ENCODE measurements at places on chromosomes 7 and 10.

DNA sequence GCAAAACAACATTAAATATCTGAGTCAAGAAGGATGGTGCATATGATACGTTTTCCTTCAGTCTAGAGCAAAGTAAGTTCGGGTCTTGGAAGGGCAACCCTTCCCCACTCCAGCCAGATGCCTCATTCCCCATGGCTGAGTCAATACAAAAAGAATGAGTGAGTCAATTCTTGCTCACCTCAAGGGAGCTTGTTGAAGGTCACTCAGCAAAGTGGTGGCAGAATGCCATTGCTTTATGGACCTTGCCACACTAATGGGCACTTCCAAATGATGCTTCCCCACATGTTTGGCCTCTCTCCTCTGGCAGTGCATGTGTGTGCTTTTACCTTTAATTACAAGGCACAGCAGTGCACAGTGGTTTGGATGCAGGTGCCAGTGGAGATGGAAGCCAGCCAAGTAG, 296.5 kb downstream of the SORCS3 start:
- DNase-seq, result no peak

GRCh38 chr10:72000073-72001032, 36.2 kb downstream of the CHST3 start:
- DNase-seq, result no peak

DNA sequence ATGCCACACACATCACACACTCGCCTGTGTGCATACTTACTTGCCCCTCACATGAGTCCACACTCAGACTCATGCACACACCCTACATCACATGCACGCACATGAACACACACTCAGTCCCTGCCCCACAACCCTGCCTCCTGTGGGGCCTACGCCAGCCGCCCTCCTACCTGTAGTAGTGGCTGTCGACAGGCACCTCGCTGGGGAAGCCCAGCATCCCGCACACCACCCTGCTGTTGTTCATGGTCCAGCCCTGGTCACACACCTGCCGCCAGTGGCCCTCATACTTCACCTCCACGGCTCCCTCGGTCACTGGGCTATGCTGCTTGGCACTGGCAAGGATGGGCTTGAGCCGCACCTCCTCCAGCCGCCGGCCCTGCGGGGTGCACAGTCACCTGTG, 7.2 kb downstream of the LOXL4 start:
- no peak for DNase-seq

GRCh38 chr10:63505562-63505961, 15.6 kb upstream of the REEP3 start:
- no peak for DNase-seq

GRCh38 chr7:96320442-96320841, 1.5 kb downstream of the SLC25A13 start:
- DNase-seq, result no peak

GRCh38 chr10:132458071-132458585, 61.1 kb downstream of the PWWP2B start:
- no peak for DNase-seq

DNA sequence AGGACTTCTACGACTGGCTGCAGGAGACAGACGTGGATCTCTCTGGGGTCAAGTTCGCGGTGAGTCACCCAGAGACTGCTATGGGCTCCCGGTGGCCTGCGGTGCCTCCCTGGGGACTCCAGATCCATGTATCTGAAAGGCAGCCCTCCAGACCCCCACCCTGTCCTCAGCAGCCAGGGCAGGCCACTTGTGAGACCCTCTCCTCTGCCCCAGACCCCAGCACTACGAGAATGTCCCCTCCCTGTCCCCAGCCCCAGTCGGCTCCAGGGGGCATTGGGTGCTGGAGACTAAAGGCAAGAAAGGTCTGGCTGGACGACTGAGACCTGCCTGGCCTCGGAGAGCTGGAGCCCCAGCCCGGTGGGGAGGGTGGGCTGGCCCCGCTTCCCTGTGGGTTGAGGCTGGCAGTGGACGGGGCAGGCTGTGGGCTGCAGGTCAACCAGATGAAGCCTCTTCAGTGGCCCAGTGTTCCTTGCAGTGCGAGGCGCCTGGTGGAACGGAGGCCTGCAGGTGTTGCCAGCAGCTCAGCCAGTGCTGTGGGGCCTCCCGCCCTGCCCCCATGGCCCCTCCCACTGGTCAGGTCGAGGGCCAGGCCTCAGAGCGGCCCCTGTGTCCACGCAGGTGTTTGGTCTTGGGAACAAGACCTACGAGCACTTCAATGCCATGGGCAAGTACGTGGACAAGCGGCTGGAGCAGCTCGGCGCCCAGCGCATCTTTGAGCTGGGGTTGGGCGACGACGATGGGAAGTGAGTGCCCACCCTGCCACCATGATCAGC, 13.8 kb downstream of the TMEM120A start:
- DNase-seq, result no peak

DNA sequence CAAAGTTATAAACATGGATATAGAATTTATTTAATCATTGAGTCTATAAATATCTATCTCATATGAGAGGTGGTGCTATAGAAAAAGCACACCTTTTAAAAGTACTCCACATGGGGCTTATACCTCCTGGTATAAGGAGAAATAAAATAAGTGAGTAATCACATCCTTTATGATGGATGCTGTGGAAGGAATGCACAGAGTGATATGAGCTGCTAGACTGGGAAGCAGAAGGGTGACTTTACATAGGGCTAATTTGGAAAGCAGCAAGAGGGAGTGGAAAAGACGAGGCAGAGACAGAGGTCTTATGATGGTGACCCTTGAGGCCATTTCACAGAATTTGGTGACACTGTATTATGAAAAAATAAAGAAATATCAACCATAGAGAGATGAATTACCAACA, 59.4 kb upstream of the AHR start:
- no peak for DNase-seq

DNA sequence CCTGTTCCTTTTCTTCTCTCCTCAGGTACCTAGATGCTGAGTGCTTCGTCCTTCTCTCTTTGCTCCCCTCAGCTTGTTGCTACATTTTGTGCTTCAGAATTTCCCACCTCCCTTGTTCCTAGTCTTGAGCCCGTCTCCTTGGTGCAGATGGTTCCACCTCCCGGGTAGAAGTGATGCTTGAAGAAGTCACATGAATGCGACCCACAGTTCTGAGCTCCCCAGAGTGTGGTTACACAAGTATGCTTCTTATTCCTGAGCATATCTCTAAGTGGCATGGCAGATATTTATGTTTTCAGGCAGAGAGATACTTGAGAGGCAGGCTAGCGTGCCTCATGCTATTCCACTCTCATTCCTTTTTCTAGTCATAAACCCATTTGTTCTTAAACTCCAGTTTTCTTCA, 34.0 kb downstream of the INPP5F start:
- DNase-seq, result no peak

DNA sequence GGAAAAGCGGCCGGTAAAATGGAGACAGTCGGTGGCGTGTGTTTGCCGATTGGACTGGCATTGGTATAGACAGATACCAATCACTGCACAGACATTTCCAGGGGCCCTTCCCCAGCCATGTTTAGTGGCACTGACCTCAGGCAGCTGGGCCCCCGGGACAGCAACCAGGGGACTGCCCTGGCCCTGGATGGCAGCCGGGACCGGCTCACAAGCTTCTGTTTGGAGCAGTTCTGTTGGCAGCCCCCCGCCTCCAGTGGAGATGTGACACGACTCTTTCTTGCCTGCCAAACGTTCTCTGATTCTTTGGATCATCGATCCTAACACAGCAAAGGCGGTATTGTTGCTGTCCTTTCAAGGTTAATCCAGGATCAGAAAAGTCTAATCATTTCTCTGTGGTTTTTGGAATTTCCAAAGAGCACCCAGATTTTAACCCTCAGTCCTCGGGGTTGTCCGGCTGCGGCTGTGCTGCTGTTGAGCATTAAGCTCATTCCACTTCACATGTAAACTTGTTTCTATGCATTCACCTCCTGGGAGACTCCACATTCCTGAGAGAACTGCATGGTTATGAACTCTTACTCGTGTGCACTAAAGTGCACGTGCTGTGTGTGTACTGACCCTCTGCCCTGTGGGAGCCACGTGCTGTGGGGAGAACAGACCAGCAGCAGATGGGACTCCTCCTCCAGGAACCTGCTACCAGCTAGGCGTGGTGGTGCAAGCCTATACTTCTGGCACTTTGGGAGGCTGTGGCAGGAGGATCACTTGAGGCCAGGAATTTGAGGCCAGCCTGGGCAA, 46.0 kb downstream of the FOXK1 start:
- no peak for DNase-seq

GRCh38 chr10:30192846-30193608, 133.6 kb upstream of the JCAD start:
- no peak for DNase-seq

- DNase-seq, result peak; percentile 72
Observed at GRCh38 chr10:44801383-44802327, 109.5 kb upstream of the TMEM72 start.

DNA sequence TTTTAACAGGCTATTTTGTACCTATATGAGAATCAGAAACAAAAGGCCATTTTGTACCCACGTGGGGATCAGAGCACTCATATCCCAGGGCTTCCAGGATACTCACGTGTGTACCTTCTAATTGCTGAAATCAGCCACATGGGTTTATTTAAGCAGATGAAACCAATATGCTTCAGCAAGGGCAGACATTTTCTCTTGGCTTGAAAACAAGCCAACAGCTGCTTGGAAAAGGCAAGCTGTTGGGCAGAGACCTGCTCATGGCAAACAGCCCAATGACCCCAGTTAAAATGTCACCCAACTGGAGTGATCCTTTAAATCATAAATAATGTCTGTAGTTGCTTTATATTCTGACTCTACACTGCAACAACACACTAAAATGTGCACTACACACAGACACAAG, 26.5 kb upstream of the TOMM7 start:
- no peak for DNase-seq

DNA sequence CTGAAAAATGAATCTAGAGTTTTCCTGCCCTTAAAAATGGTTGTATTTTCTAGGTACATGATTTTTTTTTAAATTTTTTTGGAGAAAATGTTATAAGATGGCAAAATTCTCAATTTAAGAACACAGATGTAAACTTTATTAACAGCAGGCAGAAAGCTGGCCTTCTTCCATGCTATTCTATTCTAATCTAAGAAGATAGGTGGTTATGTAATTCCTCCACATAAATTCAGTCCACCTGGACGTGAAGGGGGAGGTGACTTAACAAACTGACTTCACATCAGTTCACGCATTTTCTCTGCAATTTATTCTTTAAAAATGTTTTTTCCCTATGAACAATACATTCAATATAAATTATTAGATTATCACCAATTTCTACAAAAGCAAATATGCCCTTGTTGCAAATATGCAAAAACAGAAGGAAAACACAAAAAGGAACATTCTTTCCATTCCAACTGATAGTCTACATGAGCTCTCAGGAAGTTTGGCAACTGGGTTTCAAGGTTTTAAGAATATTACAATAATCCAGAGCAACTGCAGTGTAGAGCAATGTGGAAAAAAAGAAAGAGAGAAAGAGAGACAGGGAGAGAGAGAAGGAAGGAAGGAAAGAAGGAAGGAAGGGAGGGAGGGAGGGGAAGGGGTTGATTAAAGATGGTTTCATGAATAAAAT, 76.8 kb downstream of the HIBADH start:
- DNase-seq, result no peak

DNA sequence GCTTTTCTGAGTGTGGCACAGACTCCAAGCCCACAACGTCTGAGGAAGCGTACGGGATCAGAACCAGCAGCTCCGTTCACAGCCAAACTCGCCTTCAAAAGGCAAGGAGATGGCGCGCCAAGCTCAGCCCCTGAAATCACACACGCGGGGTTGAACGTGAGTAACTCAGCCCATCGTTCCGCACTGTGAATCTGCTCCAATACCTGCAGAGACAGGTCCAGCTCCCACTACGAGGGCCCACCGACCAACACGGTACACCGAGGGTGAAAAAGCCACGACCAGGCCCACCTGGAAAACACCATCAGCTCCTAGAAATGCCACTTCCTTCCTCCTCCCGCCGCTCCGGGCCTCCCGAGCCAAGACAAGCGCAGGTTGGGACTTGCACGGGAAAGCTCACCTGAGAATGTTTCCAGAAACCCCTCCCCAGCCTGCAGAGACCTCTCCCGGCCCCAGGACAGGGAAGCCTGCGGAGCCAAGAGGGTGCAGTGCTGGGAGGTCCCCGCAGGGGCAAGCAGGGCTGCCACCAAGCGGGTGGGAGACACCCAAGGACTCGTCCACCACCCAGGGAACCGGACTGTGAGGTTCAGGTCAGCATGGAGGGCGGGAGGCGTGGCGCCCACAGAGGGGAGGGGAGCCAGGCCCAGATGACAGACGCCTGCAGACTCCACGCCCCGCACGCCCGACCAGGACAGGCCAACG, 93.9 kb upstream of the PDGFA start:
- no peak for DNase-seq

DNA sequence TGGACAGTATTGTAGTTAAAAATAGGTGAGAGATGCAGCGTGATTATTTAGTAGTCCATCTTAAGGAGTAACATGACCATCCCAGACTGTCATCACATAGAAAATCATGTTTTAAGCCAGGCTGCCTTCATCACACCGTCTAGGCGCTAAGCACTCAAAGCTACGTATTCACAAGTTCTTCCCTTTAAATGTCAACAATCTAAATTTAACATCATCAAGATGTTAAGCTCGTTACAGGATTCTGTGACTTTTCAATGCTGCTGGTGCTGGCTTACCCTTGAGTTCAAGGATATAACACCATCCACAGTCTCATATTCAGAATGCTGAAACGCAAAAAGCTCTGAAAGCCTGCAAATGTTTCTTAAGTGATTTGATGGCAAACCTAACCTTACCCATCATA, 109.5 kb upstream of the CDCA7L start:
- DNase-seq, result no peak

DNA sequence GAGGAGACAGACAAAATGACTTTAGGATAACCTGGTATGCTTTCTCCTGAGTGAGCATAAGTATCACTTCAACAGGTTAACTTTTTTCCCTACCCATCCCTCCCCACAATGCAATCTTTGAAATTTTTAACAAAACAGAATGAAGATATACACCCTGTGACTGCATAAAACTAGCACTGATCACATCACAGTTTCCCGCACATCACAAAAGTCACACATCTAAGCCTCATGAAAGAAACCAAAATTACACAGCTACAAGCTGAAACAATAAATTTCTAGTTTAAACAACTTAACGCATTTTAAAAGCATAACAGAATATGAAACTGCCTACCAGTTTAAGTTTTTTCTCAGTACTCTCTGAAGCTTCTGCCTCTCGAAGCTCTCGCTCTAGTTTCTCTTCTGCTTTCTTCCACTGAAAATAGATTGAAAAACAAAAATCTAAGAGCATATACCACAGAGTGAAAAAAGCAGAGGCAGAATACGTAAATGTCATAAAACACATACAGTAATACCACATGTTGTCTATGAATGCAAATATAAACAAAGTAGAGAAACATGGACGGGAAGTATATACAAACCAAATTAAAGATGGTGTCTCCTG, 18.1 kb downstream of the NOC3L start:
- DNase-seq, result no peak

- peak; percentile 71 for DNase-seq
Observed at GRCh38 chr7:130901209-130901783, 167.3 kb upstream of the KLF14 start.

DNA sequence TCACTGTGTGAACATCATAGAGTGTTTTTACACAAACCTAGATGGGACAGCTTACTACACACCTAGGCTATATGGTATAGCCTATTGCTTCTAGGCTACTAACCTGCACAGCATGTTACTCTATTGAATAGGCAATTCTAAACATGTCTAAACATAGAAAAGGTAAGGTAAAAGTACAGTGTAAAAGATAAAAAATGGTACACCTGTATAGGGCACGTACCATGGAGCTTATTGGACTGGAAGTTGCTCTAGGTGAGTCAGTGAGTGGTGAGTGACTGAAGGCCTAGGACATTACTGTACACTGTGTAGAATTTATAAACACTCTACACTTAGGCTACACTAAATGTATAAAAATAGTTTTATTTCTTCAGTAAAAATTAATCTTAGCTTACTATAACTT, 182.0 kb upstream of the THSD7A start:
- no peak for DNase-seq

Data from Peyer's patch (tissue), 4 donors.